ENCODE measurements at places on chromosomes 2 and 18.

- no peak for DNase-seq
These were observed 15.2 kb upstream of the LBH start for GRCh38 chr2:30216157-30216556.

DNA sequence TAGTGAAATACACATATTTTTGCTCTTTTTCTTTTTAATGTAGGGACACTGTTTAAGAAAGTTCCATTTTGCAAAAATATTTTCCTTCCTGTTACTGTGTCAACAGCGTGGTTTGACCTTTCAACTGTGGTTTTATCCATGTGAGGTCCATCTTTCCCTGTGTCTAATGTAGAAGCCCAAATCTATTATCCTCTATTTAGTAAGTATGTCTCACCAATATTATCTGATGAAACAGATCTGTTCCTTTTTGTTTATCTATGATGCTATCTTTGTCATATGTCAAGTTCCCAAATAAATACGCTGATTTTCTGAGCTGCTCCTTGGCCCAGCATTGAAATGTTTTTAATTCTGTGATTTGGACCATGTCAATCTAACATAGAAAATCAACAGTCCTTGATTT is 3.5 kb upstream of the ARHGAP15 start:
- DNase-seq: no peak

GRCh38 chr2:66463206-66463755 is 28.4 kb downstream of the MEIS1 start:
- DNase-seq: no peak

DNA sequence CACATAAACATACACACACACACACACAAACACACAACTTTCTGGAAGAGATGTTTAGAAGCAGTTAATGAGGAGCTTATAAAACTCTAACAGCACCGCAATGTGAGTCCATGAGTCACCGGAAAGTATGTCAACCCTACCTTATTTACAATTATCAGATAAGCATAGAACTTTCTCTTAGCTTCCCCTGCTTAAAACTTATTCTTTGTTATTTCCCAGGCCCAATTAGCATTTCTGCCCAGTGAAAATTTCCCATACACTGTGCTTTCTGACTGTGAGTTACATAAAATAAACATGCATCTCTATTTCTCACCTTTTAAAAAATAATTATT is 737.6 kb downstream of the LRP1B start:
- DNase-seq: no peak

- no peak for DNase-seq
These were observed 134.2 kb upstream of the SPRED2 start for GRCh38 chr2:65566617-65567016.

DNA sequence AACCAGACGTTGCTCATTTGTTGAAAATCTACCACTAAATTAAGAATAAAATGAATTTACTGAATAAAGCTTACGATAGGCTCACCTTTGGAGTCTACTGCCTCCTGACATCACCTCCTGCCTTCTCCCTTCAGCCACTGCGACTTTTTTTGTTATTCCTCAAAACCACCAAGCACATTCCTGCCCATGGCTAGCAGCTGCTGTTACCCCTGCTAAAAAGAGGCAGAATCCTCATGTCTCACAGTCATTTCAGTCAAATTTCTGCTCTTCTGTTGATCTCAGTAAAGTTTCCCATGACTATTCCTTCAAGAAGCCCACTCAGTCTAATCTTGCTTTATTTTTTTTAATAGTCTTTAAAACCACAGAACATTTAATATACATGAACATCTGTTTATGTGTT is 40.8 kb upstream of the ANKRD62 start:
- DNase-seq: no peak

DNA sequence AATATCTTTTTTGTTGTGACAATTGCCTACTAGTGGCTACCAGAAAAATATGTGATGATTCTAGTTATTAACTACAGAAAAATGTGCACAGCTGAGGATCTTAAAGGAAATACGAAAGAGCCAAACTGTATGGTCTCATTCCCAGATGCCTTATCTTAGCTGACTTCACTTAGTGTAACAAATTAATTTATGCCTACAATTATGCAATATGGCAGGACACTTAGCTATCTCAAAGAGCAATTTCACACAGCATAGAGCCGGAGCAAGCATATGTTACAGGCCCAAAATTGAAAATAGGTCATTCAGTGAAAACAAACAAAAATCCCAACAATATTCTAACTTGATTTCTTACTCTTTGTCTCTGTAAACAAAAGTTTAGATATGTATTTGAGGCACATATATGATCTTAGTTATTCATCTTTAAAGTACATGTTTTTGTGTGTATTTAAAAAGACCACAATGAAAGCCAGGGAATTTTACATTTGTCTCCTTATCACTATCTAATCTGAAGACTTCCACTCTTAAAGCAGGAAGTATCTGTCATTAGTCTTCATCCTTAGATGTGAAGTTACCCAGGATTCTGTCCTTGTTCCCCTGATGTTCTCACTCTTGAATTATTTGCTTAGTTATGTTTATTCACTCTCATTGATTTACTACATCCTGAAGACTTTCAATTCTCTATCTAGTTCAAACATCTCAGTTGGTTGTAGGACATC is 1579.0 kb upstream of the NXPH2 start:
- DNase-seq: no peak

- DNase-seq: no peak
These were observed 16.1 kb downstream of the AGFG1 start for GRCh38 chr2:227488045-227488444.

DNA sequence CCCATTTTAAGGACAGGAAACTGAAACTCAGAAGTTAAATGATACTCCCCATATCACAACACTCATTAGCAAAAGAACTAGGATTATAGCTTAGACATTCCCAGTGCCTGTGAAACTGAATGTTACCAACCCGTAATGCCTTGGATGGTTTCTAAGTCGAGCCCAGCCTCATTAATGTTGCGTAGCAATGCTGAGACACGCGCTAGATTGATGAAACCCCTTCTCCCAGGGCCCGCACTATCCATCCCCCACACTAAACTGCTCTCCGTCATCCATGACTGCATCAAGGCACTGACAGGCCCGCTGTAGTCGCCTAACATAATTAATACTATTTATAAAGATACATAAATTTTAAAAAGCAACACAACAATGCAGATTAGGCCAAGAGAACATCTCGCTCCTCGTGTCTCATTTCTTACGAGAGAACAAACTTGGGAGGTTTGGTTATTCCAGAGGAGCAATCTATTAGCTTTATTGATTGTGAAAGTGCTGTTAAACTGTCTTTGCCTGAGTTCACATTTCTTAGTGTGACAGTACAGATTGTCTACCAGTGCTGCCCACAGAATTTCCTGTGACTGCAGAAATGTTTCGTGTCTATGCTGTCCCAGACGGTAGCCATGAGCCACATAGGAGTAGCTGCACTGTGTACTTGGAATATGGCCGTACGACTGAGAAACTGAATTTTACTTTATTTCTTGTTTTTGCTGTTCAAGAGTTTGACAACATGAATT is 312.2 kb upstream of the RAB12 start:
- DNase-seq: no peak

DNA sequence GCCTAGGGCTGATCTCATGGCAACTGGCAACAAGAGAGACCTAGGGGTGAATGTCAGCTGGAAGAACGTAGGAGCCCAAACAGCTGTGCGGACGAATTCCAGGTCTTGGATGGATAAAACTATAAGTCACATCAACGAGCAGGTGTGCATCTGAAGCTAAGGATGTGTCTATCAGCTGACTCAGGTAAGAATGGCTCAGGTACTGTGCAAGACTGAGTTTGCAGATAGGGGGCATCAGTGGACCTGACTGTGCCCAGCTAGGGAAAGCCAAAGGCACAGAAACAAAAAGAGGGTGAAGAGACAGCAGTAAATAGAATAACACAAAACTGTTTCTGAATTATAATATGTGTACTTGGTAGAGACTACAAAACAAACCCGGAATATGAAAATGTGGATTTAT is 357.3 kb downstream of the ZEB2 start:
- peak; percentile 12 for DNase-seq

DNA sequence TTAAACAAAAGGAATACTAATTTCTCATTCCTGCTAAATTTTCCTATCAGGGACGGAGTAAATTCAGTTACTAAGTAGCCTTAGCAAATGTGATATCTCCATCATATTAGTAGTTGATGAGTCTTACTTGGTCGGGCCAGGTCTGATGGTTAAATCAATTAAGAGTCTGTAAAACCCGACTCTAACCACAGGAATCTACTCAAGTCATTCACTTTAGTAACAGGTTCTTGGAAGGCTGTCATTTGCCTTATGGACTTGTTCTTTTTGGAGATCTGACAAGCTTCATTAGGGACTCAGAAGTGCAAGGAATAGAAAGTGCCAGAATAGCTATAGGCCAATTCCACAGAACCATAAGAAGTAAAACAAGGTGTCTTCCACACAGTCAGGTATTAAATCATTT is 119.0 kb downstream of the GCA start:
- DNase-seq: no peak

DNA sequence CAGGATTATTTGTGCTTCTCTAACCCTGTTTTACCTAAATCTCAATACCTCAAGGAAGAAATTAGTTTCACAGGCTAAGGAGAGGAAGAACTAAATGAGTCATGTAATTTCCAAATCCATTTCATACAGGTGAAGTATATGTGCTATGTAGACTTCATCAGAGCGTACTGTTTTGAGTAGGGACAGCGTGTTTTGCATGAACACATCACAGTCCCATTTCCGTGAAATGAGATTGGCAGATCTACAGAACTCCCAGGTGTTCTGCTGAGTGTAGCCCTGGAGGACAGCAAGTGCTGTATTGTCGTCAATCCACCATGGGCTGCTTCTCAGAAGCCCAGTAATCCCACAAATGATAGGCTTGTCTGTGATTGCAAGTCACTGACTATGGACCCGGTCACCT is 97.7 kb downstream of the XRCC5 start:
- DNase-seq: no peak

GRCh38 chr2:166607880-166608279 is 113.8 kb upstream of the SCN7A start:
- no peak for DNase-seq
